Activated naive CD8-positive, alpha-beta T cell treated with anti-CD3 and anti-CD28 coated beads, Interleukin-2, amount 50 U/mL, for 24 hours (primary cell): ENCODE measurements at places on chromosomes 4 and X.

GRCh38 chrX:67612231-67612630, 68.4 kb downstream of the AR start:
- no peak for DNase-seq

DNA sequence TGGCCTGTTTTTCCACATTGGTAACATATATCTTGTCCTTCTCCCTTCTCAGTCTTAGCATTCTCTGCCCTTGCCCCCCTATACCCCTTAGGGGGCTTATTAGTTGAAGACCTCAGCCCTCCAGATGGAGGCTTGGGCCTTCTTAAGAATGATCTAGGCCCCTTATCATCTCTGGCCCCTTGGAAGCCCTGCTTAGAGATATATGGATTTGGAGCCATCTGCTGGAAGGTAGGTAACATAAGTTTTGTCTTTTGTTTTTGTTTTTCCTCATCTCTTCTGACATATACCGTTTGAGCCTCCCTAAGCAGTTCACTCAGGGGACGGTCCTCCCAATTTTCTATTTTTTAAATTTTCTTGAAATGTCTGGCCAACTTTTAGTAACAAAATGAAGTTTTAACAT, 48.3 kb upstream of the NAP1L2 start:
- no peak for DNase-seq

DNA sequence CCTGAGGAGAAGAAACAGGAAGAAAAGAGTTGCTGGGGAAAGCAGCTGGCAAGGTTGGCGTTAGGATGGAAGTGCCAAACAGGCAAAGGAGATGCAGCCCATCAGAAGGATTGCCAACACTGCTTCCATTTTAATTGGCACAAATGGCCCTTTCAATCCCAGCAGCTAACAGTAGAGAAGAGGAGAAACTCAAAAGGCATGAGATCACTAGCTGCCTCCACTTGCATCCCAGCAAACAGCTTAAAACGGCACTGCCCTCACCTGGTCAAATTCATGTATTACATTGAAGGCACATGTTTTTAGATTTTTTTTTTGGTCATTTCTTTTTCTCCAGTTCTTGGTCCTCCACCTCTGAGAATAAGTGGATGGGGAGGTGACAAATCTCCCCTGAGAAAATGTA, 14.9 kb upstream of the LOC101059915 start:
- peak; percentile 52 for DNase-seq

- no peak for DNase-seq
Measured at GRCh38 chrX:18271725-18272124, 51.0 kb upstream of the BEND2 start.

DNA sequence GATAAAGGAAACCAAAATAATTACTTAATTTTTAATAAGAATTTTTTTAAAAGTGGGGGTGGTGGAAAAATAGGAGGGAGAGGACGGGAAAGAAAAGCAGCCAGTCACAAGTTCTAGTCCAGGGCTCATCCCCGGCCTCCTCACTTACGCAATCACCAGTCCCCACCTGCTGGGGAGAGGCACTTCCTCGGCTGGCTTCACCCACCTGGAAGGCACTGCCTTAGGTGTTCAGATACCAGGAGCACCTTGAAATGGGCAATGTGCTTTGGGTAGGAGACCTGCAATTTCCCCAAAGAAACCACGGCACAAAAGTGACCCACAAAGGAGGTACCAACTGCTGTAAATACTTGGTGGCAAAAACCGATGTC, 23.8 kb downstream of the AFAP1 start:
- no peak for DNase-seq

DNA sequence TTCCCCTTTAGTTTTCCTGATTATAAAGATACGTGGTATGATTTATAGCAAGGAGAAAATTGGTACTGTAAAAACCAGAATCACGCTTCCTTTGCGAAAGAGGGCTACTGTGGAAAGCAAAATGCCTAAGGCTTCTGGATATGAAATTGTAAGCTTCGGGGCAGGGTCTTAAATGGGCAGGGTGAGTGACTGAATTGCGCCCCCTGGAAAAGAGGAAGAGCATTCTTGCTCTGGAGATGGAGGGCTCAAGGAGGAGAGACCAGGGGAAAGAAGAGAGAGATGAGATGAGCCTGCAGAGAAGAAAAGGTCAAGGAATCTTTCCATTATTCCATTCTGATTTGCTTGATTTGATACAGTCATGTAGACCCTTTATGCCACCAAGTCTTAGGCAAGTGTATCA, 13.1 kb upstream of the ETNPPL start:
- DNase-seq: no peak
